ENCODE measurements at places on chromosomes 4 and X. TPM values are rescaled to one million over a fixed set of nuclear protein-coding genes. Genes with fewer than 3 reads are reported as not detected.

DRD5 gene
- total RNA-seq, result not detected

CT47B1 gene
- total RNA-seq, result not detected

EDA2R gene
- 10.5 TPM for total RNA-seq

FAM47E gene
- not detected for total RNA-seq

- DNase-seq, result no peak
- no peaks in the 10 kb centered on the region for H3K4me1 ChIP-seq
- H3K27ac ChIP-seq, result no peak overlapping the region
- H3K4me3 ChIP-seq, result no peak overlapping the region
- H3K36me3 ChIP-seq, result peaks cover 1% of the 10 kb centered on the region
- no peaks in the 10 kb centered on the region for H3K27me3 ChIP-seq
Observed at GRCh38 chr4:62366939-62367338, 1166.8 kb downstream of the ADGRL3 start.

DNA sequence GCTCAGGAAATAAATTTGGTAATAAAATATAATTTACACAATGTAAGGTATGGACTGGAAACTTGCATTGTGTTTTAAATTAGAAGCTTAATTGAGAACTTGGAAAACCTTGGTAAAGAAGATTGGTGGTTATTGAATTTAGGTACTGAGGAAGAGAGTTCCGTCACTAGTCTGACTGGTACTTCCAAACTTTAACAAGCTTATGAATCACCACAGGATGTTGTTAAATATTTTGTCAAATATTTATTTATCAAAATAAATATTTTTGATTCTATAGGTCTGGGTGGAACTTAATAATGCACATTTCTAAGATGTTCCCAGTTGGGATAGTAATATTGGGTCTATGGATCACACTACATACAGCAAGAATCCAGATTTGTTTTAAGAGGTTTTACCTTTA lies 992.2 kb downstream of the ARAP2 start:
- H3K36me3 ChIP-seq, result no peaks in the 10 kb centered on the region
- DNase-seq, result no peak
- H3K4me3 ChIP-seq, result no peak overlapping the region
- H3K27ac ChIP-seq, result no peak overlapping the region

DNA sequence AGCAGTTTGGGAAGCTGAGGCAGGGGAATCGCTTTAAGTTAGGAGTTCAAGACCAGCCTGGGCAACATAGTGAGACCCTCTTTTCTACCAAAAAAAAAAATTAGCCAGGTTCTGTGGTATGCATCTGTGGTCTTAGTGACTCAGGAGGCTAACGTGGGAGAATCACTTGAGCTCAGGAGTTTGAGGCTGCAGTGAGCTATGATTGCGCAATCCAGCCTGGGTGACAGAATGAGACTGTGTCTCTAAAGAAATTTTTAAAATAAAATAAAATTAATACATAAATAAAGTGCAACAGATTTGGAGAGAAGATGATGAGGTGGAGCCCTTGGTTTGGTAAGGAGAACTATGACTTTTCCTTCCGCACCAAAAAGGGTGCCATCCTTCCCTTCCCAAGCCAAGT lies 436.9 kb downstream of the NLGN4X start:
- no peak overlapping the region for H3K4me3 ChIP-seq
- H3K27ac ChIP-seq, result no peak overlapping the region
- no peaks in the 10 kb centered on the region for H3K36me3 ChIP-seq
- no peaks in the 10 kb centered on the region for H3K27me3 ChIP-seq
- DNase-seq, result no peak

DNA sequence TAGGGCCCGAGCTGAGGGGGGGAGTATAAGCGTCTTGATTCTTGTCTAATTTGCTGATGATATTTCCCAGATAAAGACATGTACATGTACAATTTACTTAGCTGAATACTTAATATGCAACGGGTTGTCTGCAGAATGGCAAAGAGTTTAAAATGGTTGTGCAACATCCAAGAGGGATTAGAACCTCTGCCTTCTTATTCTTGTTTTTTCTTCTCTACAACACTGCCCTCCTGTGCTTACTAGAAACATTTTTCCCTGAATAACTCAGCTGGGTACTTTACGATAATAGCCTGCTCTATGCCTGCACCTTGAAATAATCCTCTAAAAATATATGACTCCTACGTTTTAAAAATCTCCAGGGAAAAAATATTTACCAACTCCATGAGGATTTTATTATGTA lies 41.8 kb downstream of the INTS12 start:
- H3K4me3 ChIP-seq, result no peak overlapping the region
- no peaks in the 10 kb centered on the region for H3K4me1 ChIP-seq
- no peak overlapping the region for H3K27ac ChIP-seq
- H3K36me3 ChIP-seq, result no peaks in the 10 kb centered on the region
- peaks cover 8% of the 10 kb centered on the region for H3K27me3 ChIP-seq
- DNase-seq, result no peak

DNA sequence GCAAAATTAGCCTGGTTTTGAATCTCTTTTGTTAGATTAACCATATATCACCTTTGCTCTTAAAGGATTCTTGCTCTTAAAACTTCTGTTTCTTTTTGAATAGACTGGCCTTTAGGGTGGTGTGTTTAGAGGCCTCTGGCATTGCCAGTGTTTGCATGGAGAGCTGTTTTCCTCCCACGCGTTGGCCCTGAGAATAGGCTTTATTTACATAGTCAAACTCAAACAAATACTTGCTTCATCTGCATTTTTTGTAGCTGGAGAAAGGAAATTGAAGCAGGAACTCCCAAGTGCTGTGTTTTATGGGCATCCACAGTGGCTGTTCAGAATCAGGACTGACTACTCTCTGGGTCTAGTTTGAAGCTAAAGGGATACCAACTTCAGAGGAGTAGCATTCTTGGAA lies 2.7 kb downstream of the SHROOM2 start:
- H3K27ac ChIP-seq, result no peak overlapping the region
- H3K4me1 ChIP-seq, result no peaks in the 10 kb centered on the region
- H3K4me3 ChIP-seq, result no peak overlapping the region
- peaks cover 59% of the 10 kb centered on the region for H3K27me3 ChIP-seq

DNA sequence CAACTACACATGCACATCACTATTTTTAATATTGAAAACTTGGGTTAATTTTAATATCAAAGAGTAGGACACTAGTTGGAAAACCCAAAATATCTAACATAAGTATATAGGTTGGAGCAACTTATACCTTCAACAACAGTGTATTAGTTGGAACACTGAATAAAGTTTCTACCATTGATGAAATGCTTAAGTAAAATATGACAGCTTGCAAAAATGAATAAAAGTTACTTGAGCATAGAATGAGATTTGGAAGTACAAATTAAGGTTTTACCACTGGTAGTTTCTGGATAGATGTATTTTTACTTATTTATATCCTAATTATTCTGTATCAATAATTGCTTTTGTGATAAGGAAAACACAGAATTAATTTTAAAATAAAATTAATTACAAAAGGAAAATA lies 1079.6 kb downstream of the ADGRL3 start:
- no peak overlapping the region for H3K4me3 ChIP-seq
- H3K4me1 ChIP-seq, result no peaks in the 10 kb centered on the region
- H3K27ac ChIP-seq, result no peak overlapping the region
- no peak for DNase-seq
- no peaks in the 10 kb centered on the region for H3K36me3 ChIP-seq

DNA sequence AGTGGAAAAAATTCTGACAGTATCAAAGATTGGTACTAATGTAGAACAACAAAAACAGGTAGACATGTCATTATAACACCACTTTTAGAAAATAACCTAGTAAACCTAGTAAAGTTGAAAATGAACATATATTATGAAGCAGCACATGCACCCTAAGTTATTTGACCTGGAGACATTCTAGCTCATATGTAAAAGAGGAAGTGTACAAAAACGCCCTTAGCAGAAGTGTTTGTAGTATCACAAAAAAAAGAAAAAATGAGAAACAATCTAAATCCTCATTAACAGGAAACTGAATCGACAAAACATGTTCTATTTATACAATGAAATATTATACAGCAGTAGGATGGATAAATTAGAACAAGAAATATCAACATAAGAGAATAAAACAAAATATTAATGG lies 318.9 kb upstream of the PPP1R2C start:
- H3K4me1 ChIP-seq, result no peaks in the 10 kb centered on the region
- peaks cover 13% of the 10 kb centered on the region for H3K27me3 ChIP-seq
- no peak for DNase-seq
- no peak overlapping the region for H3K27ac ChIP-seq
- no peak overlapping the region for H3K4me3 ChIP-seq

DNA sequence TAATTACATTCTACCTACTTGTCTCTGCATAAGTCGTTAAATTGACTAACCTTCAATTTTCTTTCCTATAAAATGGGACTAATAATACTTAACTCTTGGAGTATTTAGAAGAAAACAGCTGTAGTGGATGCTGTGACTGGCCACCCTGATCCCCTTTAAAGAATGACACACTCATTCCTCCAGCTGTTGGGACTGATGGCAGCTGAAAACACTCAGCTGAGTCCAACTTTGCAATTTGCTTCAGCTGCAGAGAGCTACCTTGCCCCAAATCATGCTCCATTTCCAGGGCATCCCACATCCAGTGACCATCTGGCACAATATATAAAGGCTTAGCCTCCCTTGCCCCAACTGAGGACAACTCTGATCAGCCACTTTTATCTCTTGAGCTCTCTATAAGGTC lies 89.1 kb downstream of the MID1IP1 start:
- H3K27ac ChIP-seq, result no peak overlapping the region
- H3K27me3 ChIP-seq, result peaks cover 13% of the 10 kb centered on the region
- H3K4me1 ChIP-seq, result peaks cover 13% of the 10 kb centered on the region
- DNase-seq, result no peak
- no peaks in the 10 kb centered on the region for H3K36me3 ChIP-seq
- H3K4me3 ChIP-seq, result no peak overlapping the region

DNA sequence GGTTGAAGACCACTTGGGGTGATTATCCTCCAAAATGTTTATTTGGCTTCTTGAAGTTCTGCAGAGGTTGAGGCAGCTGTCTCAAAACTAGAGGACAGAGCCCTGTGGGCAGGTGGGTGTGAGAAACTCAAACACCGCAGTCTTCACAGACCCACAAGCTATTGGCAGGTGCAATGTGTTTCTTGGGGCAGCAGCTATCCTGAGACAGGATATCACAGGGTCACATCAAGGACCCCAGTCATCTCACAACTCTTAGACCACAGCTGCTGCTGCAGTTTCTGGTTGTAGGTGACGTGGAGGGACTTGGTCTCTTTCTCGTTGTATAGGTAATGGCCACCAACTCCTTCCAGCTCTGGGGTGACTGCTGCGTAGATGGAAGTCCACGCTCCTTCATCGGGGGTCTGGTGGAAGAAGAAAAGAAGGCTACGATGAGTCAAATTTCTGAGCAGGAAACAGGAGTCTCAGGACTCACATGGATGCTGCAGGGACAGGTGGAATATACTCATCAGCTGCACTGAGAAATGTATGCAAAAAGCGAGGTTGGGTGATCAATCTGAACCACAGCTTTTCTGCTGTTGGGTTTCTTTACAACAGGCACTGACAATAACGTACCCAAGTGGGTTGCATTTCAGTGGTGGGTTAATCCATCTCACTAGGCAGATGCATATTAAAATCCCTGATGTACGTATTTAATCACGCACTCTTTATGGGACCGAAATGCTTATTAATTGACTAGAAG lies 279.8 kb downstream of the DHRSX start:
- no peak overlapping the region for H3K4me3 ChIP-seq
- H3K27ac ChIP-seq, result no peak overlapping the region
- no peaks in the 10 kb centered on the region for H3K4me1 ChIP-seq

DNA sequence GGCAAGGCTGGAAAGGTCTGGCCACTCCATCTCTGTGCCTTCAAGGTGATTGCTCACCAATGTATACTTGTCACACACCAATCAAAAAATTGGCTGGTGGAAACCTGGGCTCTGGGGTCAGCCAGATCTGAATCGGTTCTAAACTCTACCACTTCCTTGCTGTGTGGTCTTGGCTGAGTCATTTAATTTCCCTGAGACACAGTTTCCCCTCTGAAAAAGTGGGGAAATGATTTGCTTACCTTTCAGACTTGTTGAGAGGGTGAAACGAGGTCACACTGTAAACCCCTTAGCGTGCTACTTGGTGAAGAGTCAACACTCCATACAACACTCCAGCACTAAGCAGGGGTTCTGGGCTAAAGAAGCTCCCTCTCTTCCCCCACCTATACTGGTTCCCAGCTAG lies 252.3 kb upstream of the ZIC3 start:
- no peaks in the 10 kb centered on the region for H3K36me3 ChIP-seq
- H3K27ac ChIP-seq, result no peak overlapping the region
- no peaks in the 10 kb centered on the region for H3K4me1 ChIP-seq

GRCh38 chr4:19694812-19695211 lies 556.9 kb upstream of the SLIT2 start:
- H3K27me3 ChIP-seq, result no peaks in the 10 kb centered on the region
- no peak overlapping the region for H3K27ac ChIP-seq
- DNase-seq, result no peak

DNA sequence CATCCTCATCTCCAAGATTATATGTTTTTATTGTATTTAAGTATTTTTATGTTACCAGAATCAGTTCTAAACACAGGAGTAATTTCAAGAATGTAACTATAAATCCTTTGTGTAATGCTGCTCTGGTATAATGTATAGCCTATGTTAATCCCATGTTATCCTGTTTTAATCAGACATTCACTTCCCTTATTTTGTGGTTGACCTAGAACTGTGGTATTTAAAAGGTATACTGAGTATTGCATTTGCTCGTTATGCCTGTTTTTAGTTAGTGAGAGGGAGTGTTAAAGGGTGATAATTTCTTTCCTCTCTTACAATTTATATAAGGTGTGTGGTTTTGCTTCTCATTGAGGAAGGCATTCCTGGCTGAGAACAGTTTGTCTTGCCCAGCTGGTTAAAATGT lies 26.2 kb downstream of the MTM1 start:
- H3K4me3 ChIP-seq, result no peak overlapping the region
- no peaks in the 10 kb centered on the region for H3K4me1 ChIP-seq
- no peak overlapping the region for H3K27ac ChIP-seq
- H3K27me3 ChIP-seq, result peaks cover 7% of the 10 kb centered on the region

DNA sequence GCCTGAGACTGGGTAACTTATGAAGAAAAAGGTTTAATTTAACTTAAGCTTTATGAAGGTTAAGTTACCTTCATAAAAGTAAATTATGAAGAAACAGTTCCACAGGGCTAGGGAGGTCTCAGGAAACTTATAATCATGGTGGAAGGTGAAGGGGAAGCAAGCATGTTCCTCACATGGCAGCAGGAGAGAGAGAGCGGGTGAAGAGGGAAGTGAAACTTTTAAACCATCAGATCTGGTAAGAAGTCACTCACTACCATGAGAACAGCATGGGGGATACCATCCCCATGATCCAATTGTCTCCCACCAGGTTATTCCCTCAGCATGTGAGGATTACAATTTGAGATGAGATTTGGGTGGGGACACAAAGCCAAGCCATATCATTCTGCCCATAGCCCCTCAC lies 944.7 kb upstream of the NDST4 start:
- H3K4me1 ChIP-seq, result no peaks in the 10 kb centered on the region
- no peak overlapping the region for H3K27ac ChIP-seq
- no peaks in the 10 kb centered on the region for H3K27me3 ChIP-seq

- peaks cover 4% of the 10 kb centered on the region for H3K27me3 ChIP-seq
- H3K36me3 ChIP-seq, result no peaks in the 10 kb centered on the region
- DNase-seq, result no peak
- H3K27ac ChIP-seq, result no peak overlapping the region
- no peaks in the 10 kb centered on the region for H3K4me1 ChIP-seq
Observed at GRCh38 chr4:71487344-71487920, 148.6 kb downstream of the SLC4A4 start.

Data from activated T-cell treated with anti-CD3 and anti-CD28 coated beads, Interleukin-2, amount 50 U/mL, for 72 hours (primary cell).